ENCODE measurements at places on chromosomes 6 and 20.

GRCh38 chr20:55830121-55830827 lies 175.0 kb downstream of the CBLN4 start:
- DNase-seq: no peak

GRCh38 chr6:52286798-52287432 lies 2.4 kb upstream of the MCM3 start:
- peak; percentile 67 for DNase-seq

DNA sequence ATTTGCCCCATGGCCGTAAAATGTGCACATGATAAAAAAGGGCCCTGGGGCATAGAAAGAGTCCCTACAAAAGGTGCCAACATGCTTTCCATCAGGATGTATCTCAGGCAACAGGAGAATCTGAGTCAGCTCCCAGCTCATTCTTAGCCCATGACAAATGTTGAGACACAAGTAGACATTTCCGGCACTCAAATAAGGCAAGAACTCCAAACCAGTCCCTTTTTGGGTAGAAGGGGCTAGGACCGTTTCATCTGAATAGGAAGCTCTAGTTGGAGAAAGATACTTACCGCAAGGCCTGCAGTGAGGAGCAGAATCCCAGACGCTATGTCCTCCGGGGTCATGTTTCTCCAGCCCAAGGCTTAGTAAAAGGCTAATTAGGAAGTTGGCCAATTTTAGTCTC lies 261.0 kb upstream of the RIN2 start:
- DNase-seq: no peak

DNA sequence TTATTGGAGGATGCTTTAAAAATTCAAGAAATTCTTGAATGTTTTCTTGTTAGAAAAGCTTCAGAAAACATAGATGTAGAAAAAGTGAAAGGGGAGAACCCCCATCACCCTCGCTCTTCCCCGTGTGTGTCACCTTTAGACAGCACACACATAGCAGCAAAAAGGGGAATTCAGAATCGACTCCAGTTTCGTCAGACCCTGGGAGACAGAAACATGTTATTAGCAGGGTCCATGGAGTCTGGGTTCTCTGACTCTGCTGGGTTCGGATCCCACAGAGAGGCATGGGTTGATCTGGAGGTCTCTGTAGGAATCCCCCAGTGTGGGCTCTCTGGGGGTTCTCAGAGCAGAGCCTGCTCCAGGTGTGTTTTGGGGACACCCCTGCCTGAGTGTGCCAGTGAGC lies 43.7 kb downstream of the ARHGAP40 start:
- DNase-seq: no peak

GRCh38 chr6:79143320-79143898 lies 65.4 kb upstream of the PHIP start:
- no peak for DNase-seq

DNA sequence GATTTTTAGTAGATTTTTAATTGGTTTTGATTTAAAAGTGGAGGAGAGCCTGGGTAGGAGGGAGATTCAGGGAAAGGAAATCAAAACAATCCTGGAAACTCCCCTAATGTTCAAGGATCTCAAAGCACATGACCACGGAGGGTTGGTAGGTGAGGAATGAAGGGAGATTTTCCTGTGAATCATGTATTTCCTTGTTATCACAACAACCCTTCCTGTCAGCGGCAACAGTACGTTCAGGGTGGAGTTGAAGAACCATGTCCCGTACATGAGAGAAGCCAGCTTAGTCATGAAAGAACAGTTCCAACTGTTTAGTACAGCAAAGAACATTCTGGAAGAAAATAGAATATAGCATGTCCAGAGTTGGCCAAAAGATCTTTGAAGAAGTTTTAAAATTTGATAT lies 79.4 kb upstream of the SCAF8 start:
- DNase-seq: no peak

GRCh38 chr6:106959985-106960384 lies 14.5 kb downstream of the CD24 start:
- DNase-seq: no peak

- no peak for DNase-seq
These were observed 83.1 kb downstream of the KCNQ5 start for GRCh38 chr6:72704979-72705378.

DNA sequence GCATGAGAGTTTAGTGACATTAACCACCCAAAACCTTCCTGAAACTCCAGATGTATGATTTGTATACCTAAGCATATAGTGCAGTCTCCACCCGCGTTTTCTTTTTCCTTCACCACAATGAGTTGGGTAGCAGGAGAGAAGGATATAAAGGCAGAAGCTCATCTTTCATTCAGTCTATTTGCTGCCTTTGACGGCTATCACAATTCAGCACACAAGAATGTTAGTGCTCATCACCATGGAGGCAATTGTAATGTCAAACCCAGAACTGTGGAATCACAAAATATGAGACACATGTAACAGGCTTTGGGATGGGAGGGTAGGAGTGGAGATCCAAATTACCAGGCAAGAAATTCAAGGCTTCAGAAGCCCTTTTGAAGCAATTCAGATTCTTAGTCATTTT lies 17.6 kb downstream of the ZHX3 start:
- no peak for DNase-seq

- no peak for DNase-seq
These were observed 91.2 kb downstream of the JARID2 start for GRCh38 chr6:15336900-15337560.

DNA sequence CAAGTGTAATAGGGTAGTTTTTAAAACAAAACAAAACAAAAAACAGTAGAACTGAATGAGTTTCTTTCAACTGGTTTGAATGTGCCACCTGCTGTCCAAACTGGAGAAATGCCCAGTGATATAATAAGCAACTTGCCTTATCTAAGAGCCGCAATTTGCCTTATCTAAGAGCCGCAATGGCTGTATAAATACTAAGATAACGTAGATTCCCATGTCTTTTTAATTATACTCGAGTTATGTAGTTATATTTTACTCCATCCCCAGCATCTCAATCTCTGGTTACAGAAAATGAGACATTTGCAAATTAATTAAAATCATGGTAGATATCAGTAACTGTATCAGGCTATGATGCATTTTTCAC lies 67.2 kb downstream of the RPP40 start:
- DNase-seq: no peak

GRCh38 chr6:165811512-165811911 lies 148.5 kb upstream of the PDE10A start:
- DNase-seq: no peak

- DNase-seq: no peak
These were observed 110.3 kb upstream of the GGTLC1 start for GRCh38 chr20:24098886-24099285.

- DNase-seq: peak; percentile 18
These were observed 6.8 kb upstream of the ADTRP start for GRCh38 chr6:11785415-11785773.

DNA sequence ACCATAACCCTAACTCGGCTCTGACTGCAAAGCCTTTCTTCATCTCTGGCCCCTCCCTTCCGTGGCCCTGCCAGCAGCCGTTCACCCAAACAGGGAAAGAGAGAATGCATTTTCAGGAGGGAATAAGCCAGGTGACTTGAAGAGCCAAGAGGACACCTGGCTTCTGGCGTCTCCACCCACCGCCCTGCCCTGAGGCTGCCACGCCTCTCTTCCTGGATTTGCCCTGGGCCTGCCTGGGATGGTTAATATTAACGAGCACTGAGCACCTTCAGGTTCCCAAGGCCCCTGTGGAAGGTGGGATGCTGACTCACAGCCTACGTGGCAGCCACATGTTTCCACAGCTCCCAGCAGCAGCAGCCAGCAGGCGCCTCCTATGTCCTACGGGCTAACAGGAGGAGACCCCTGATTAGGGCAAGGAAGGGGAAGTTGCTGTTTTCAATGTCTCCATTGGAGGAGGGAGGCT lies 138.0 kb upstream of the RREB1 start:
- DNase-seq: no peak

DNA sequence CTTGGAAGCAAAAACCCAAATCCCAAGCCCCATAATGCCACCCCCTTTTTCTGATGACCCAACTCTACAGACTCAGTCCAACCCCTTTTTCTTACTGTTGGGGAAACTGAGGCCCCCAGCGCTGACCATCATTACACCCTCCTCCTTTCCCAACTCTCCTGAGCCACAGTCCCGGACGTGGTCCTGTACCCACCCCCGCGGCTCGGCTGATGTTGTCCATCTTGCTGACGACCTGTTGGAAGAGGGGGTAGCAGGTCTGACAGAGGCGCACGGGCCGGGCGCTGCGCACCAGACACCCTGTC lies 533 bp downstream of the OSTM1 start:
- no peak for DNase-seq

All from CD4-positive, alpha-beta T cell treated with Interferon alpha-2 for 1 hour (primary cell).